ENCODE measurements at places on chromosomes 1 and 21.

DNA sequence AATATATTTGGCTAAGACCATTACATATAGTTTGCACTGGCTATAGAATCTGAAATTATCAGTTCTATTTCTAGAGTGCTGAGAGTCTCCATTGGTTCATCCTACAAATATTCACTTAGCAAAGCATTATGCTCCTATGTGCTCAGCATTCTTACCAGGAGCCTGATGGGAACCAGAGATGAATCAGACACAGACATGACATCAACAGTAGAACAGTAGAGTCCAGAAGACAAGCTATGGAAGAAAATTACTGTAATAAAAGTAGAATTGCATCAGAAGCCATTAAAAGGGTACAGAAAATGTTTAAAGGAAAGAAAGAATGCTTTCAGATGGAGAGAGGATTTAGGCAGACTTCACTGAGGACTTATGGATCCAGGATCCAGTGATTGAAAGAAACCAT lies 271.7 kb upstream of the SNX7 start:
- DNase-seq = no peak

- no peak for DNase-seq
Observed at GRCh38 chr1:48644190-48644900, 132.3 kb downstream of the BEND5 start.

DNA sequence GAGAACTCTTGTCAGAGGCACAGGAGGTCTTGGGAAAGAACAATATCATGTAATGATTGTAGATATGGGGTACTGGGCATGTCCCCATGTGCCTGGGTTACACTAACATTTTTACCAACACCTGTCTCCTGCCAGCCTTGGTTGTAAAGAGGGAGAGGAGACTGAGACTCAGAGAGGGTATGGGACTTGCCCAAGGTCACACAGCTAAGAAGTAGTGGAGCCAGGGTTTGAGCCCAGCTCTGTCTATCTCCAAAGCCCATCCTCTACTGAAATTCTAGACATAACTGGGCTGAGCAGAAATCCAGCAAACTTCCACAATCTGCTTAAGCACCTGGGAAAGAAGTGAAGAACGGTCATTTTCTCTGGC lies 2.6 kb upstream of the THEMIS2 start:
- no peak for DNase-seq

DNA sequence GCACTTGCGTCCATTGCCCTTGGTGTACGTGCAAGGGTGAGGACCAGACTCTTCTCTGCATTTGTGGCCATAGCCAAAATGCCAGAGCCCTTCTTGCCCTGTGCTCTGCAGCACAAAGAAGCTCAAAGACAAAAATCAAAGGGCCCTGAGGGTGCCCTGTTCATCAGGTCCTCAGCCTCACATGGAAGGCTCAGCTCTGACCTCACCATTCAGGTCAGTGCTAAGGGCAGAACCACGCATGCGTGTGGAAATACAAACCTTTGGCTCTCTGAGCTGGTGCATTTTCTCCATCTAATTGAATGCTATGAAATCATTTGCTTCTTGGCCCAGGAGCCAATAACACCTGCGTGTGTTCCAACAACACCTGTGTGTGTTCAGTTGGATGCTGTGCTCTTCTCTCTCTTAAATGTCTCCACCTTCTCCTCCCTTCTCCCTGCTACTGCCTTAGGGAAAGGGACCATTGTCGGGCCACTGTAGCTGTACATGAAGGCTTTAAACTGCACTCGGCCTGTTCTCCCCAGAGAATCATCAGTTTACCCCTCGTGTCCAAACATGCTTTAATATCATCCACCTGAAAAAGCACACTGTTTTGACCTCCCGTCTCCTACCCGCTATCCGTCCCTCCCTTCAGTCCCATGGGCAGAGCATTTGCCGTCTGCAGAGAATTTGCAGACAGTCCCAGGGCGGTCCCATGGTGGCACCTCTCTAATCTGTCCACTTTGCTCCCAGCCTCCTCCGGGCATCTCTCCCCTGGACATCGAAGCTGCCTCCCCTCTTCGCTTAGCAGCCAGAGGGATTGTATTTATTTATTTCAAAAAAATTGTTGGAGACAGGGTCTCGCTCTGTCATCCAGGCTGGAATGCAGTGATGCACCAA lies 60.6 kb downstream of the EVA1C start:
- DNase-seq = no peak

- DNase-seq = no peak
Observed at GRCh38 chr1:205444300-205444930, 11.4 kb downstream of the BLACAT1 start.

GRCh38 chr1:3780901-3781300 lies 8.4 kb downstream of the SMIM1 start:
- no peak for DNase-seq

GRCh38 chr1:20589331-20590278 lies 708 bp downstream of the CDA start:
- no peak for DNase-seq

DNA sequence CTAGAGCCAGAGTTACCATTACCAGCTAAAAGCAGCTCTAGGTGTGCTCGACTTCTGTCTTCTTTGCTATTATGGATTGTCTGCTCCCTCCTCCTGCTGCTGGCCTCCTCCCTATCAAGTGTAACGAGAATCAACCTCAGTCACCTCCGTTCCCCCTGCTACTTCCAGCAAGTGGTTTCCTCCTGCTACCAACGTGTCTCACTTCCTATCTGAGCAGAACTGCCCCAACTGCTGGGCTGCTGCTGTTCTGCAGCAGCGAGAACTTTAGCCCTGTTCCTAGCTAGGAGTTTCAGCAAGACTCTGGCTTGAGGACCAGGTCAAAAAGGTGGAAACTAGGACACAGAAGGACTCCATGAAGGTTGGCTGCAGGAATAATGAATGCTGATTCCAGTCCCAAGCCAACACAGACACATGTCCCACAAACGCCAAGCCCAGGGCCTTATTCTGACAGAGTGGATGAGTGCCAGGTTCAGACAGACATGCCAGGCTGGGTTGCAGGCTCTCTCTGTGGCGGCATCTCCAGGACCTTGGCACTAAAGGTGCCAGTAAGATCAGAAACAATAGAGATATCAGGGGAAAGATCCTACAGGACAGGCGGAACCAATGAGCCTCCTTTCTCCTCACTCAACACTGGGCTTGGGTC lies 46.9 kb downstream of the CD34 start:
- DNase-seq = peak; percentile 67

- DNase-seq = no peak
Observed at GRCh38 chr1:246544001-246544400, 22.1 kb downstream of the TFB2M start.

- DNase-seq = no peak
Observed at GRCh38 chr1:66777831-66778230, 23.2 kb downstream of the INSL5 start.

DNA sequence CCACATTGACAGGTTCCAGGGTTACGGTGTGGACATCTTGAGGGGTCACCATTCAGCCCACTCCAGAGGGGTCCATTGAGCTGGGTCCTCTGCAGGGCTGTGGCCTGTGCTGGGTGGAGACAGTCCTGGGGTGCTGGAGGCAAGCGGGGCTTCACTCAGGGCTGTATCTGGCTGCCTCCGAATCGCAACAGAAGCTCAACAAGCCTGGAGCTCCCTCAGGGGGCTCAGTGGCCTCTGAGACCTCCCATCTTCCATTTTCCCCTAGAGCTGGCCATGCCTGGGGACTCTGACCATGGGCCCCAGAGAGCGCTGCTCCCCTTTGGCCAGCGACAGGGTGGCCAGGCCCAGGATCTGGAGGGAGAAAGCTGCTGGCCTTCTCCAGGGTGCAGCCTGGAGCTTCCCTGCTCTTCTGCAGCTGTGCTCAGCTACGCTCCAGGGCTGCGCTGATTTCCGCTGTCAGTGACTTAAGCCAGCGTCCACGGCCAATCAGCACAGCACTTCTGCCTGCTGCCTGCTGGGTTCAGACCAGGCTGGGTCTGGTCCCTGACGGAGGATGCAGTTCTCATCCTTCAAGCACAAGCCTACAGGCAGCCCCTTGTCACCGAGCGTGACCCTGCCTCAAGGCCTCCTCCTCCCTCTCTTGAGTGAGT lies 45.0 kb upstream of the ADARB1 start:
- no peak for DNase-seq

GRCh38 chr1:109975718-109976117 lies 8.8 kb upstream of the AHCYL1 start:
- no peak for DNase-seq

GRCh38 chr21:36567216-36567885 lies 87.4 kb upstream of the CLDN14 start:
- no peak for DNase-seq

- DNase-seq = no peak
Observed at GRCh38 chr1:156108664-156109241, 5.8 kb upstream of the LMNA start.

- no peak for DNase-seq
Observed at GRCh38 chr1:99969260-99969728, 502 bp upstream of the SLC35A3 start.

- no peak for DNase-seq
Observed at GRCh38 chr1:52325786-52326185, 40.2 kb downstream of the CC2D1B start.

DNA sequence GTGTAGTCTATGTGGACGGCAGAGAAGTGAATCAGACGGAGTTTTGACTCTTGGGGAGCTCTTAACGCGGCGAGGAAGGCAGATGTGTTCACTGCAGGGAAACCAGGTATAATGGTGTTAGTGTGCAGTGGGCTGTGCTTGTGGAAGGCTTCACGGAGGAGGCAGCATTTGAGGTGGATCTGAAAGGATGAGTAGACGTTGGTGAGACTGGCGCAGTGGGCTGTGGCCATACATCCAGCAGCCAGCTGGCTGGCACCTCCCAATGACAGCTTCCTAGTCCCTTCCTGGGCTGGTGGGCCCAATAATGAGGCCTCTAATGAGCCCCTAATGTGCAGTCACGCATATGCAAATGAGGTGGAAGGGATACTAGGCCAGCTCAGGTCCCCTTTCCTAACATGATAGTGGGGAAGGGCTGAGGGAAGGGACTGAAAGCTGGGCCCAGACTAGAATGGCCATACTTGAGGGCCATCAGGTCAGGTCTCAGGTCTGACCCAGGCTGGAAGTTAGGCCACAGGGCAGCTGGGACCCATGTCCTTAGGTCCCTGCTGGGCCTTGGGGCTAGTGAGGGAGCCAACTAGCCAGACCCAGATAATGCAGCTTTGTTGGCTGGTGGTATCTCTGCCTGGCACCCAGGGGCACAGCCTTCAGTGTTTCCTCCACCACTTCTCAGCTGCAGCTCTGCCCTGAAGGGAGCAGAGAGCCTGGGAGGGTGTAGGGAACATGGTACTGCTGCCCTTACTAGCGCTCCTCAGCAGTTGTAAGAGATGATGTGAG lies 3.8 kb downstream of the MAP7D1 start:
- no peak for DNase-seq

GRCh38 chr1:30194046-30194619 lies 529.3 kb downstream of the MATN1 start:
- DNase-seq = no peak

GRCh38 chr1:23027352-23027907 lies 8.2 kb downstream of the KDM1A start:
- no peak for DNase-seq

- DNase-seq = no peak
Observed at GRCh38 chr1:219938706-219939105, 10.3 kb upstream of the SLC30A10 start.

GRCh38 chr1:83882906-83883305 lies 116.0 kb downstream of the TTLL7 start:
- no peak for DNase-seq

GRCh38 chr1:62844030-62844429 lies 60.1 kb downstream of the ATG4C start:
- DNase-seq = no peak

DNA sequence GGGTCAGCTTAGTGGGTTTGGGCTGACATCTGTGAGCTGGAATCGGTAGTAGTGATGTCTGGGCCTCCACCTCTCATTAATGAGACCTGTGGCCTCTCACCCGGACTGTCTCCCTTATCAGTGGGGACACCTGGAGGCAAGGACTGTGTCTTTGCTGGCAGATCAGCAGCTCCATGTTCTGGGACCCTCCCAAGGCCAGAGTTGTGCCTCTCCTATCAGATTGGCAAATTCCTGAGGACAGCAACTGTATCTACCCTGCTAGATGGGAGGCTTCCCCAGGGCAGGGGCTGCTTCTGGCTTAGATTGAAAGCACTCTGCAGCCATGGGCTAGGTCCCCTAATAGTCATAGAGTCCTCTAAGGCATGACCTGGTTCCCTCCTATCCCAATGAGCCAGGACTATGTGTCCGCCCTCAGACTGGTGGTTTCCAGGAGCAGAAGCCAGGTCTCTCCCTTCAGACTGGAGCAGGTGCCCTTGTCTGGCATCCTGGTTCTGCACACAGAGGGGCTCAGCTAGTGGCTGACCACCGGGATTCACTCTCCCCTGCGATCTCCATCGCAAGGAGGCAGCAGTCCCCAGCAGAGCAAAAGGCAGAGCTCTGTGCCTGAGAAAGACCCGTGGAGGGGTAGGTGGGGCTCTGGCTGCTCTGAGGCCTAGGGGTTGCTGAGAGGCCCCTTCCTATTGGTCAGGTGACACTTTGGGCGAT lies 5.8 kb downstream of the DRAXIN start:
- no peak for DNase-seq

DNA sequence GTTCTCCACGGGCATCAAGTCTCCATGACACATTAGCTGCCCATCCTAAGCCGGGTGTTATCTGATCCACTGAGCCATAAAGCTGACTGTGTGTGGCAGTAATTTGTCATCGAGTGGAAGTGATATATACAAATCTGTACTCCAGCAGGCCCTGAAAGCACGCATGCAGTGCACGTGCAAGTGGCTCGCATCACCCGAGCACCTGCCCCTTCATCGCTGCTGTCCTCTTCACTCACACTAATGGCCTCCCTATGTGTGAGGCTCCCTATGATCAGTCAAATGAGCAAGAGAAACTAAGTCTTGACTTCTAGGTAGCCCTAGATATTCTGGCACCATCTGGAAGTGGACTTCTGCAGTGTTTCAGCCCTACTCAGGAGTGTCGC lies 248.6 kb downstream of the MATN1 start:
- no peak for DNase-seq

- DNase-seq = no peak
Observed at GRCh38 chr1:97943354-97943753, 22.5 kb upstream of the DPYD start.

- no peak for DNase-seq
Observed at GRCh38 chr1:89802051-89802450, 18.8 kb upstream of the LRRC8D start.

- peak; percentile 14 for DNase-seq
Observed at GRCh38 chr1:243354511-243355153, 98.8 kb downstream of the SDCCAG8 start.

GRCh38 chr1:50661626-50662025 lies 238.4 kb upstream of the DMRTA2 start:
- DNase-seq = no peak

DNA sequence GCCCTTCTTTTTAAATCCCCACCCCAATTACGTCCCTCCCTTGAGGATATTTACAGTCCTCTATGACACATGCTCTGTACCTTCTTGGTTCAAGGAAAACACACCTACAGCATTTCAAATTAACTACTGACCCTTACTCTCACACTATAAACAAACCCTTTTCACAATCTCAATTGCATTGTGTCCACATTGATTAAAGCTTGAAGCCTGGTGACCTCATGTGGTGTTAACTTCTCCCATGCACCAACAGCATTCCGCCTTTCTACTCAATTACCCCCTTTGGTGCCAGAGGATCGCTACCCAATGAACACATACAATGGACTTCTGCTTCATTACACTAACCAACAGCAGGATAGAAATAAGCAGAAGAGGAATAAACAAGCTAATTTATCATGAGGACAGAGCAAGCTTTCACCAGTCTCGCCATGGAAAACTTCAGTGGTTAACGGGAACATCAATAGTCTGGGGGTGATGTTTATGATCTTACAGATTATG lies 15.2 kb downstream of the WLS start:
- DNase-seq = no peak

- no peak for DNase-seq
Observed at GRCh38 chr1:111719135-111719534, 20.1 kb downstream of the INKA2 start.

- no peak for DNase-seq
Observed at GRCh38 chr1:222798975-222799374, 15.9 kb upstream of the DISP1 start.

Data from CD4-positive, alpha-beta T cell treated with Interleukin-17A for 1 hour (primary cell).